GM19239 (cell line): ENCODE measurements at places on chromosomes 4 and X.
A peak's percentile ranks its signal among the peaks of the same experiment; 100 is the strongest.

- no peak for DNase-seq
Measured at GRCh38 chrX:153562546-153562945, 36.4 kb downstream of the CCNQ start.

DNA sequence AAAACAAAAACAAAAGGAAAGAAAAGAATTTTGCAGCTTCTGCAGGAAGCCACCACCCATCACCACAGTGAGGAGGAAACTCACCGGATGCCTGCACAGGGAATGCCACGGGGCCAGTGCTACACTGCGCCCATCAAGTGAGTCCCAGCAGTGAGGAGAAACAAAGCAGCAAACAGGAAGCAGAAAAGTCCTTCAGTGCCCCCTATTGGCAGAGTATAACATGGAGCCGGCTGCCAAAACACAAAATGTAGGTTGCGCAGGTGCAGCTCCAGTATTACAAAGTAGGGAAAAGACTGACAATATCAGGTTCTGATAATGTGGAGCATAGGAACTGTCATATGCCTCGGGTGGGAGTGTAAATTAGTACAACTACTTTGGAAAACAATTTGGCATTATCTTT lies 23.3 kb upstream of the SCML2 start:
- DNase-seq, result no peak

- DNase-seq, result peak; percentile 1
Measured at GRCh38 chrX:97039363-97040029, 155.8 kb downstream of the RPA4 start.

GRCh38 chr4:109155682-109156283 lies 146.7 kb downstream of the COL25A1 start:
- no peak for DNase-seq

DNA sequence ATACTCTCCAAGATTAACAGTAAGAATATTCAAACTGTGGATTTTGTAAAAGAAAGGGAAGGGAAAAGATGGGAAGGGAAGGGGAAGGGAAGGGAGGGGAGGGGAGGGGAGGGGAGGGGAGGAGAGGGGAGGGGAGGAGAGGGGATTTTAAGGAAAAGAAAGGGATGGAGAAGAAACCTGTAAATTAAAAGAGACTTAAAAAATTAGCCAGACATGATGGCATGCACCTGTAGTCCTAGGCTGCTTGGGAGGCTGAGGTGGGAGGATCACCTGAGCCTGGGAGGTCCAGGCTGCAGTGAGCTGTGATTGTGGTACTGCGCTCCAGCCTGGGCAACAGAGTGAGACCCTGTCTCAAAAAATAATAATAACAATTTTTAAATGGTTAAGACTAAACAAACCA lies 83.7 kb downstream of the USP46 start:
- no peak for DNase-seq

DNA sequence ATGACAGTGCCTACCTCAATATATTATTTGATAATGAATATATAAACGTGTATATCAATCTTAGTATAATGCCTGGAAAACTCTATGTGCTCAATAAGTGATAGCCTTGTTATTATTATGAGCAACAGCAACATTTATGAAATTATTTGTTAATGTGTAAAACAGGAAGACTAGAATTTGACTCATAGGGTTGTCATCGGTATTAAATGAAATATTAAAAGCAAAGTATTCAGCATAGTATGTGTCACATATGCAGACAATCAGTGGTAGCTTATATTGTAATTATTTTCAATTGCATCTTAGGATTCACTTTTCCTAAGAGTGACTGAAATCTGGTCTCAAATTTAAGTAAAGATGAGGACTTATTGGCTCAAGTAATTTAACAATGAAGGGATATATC lies 24.6 kb downstream of the SPANXD start:
- DNase-seq, result no peak

- DNase-seq, result no peak
Measured at GRCh38 chr4:37719021-37719420, 32.8 kb upstream of the RELL1 start.

DNA sequence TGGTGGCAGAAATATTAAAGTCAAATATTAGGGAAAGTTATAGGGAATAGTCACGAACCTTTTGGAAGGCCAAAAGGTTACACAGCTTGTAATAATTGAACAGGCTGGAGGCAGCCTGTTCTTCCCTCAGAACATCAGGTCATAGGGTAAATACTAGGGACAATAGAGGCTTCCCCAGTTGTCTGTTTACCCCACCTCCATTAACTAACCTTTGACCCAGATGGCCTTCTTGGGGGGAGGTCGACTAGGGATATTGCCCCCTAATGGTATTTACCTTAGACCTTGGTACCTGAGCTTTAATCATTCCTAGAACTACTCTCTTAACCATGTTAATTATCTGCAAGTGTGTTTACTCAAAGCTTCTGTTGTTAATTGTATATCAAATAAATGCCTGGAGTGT lies 26.0 kb downstream of the C4orf17 start:
- DNase-seq, result no peak

DNA sequence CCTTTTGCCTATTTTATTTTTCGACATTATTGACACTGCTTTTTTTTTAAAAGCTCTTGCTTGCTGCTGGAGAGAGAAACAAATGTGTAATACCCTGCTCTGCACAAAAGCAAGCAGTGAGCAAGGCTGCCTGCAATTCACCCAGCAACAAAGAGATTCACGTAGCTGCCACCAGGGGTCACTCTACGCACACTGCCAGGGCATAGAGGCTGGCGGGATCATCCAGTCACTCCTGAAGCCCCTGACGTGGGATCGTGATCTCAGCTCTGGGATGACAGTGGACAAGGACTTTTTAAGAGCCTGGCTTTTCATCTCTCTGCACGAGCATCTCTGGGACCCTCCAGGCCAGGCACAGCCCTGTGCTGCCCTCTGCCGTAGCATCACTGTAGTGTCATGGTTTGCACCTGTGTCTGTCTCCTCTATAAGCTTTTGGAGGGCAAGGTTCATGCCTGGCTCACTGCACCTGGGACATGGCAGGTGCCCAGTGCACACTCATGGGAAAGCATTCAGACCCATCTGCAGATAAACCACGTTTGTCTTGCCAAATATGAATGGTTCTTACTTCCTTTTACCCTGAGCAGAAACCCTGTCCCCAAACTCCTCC lies 19.8 kb downstream of the C4orf50 start:
- DNase-seq, result peak; percentile 75

- DNase-seq, result no peak
Measured at GRCh38 chrX:69307756-69308155, 142.5 kb upstream of the PJA1 start.

- DNase-seq, result no peak
Measured at GRCh38 chr4:7818399-7818911, 121.2 kb downstream of the AFAP1 start.

GRCh38 chr4:106245176-106245575 lies 70.8 kb downstream of the TBCK start:
- DNase-seq, result no peak

DNA sequence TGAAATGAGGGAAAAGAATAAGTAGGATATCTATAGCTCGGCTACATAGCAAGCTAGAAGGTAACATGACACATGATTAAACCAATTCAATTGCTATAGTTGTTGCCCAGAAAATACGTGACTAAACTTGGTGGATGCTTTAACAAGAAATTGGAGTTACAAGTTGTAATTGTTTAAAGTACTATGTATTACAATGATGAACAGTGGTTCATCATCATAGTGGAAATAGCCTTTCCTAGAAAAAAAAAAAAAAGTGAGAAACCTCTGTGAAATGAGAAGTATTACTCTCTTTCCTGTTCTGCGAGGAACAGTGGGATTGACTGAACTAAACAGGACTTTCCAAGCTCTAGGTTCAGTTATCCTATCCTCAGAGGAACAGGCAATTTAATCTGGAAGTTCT lies 209.7 kb upstream of the KLF3 start:
- DNase-seq, result no peak

DNA sequence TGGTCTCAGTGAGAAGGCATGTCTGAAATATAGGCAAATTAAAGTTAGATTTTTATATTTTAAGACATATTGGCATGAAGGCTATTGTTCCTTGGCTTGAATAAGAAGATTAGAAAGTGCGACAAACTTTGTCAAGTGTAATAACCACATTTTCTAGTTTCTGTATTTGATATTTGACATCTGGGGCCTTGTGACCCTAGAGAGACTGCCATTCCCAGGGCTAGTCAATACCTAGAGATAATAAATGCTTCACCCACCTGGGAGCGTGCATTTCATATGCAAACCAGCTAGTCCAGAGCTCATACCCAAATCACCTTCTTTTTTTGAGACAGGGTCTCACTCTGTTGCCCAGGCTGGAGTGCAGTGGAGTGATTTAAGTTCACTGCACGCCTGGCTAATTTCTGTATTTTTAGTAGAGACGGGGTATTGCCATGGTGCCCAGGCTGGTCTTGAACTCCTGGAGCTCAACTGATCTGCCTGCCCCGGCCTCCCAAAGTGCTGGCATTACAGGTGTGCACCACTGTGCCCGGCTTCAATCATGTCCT lies 62.6 kb downstream of the COQ2 start:
- no peak for DNase-seq

DNA sequence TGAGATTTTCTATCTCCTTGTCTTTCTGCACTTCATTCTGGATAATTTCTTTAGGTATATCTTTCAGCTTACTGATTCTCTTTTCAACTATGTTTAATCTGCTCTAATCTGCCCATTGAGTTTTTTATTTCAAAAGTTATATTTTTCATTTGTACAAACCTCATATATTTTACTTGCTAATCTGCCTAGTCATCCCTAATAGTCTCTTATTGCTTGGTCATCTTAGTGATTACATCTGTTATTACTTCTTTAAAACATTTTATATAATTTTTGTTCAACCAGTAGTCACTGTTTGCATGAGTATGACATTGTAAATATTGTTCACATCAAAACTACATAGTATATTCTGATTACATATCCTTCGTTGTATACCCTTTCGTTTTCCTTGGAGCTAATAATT lies 32.4 kb downstream of the KANTR start:
- no peak for DNase-seq

GRCh38 chr4:1356181-1356998 lies 9.4 kb downstream of the UVSSA start:
- peak; percentile 69 for DNase-seq

- no peak for DNase-seq
Measured at GRCh38 chrX:38961936-38962335, 160.7 kb downstream of the MID1IP1 start.

DNA sequence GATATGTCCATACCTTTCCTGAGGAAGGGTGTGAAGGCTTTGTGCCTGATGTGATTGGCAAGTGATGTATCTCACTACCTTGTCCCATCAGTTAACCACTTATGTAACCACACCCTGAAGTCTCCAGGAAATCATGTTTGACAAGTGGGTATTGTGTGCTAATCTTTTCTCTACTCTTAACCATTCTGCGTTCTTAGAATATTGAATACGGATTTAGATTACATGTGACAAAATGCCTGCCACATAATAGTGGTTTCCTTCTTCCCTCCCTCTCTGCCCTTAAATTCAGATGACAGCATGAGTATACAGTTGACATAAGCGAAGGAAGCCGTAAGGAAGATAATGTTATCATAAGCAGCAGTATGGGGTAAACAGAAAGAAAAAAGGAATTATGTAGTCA lies 108.4 kb downstream of the KLHL8 start:
- DNase-seq, result no peak

GRCh38 chr4:147717878-147718277 lies 14.0 kb upstream of the ARHGAP10 start:
- DNase-seq, result no peak

DNA sequence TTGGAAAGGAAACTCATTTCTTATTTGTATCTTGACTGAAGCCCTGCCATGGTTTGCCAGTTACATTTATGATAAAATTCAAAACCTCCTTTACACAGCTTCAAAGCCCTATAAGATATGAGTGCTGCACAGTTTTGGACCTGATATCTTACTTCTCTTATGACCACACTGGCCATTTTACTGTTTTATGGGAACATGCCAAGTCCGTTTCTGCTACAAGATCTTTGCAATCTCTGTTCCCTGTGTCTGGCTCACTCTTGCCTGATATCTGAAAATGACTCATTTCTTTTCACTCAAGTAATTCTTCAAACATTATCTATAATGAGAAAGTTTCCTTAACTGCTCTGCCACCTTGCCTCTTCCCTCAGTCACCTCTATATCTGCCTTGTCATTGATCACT lies 247.3 kb downstream of the SPOCK3 start:
- no peak for DNase-seq

- DNase-seq, result no peak
Measured at GRCh38 chr4:83779103-83780052, 243.5 kb downstream of the GPAT3 start.

DNA sequence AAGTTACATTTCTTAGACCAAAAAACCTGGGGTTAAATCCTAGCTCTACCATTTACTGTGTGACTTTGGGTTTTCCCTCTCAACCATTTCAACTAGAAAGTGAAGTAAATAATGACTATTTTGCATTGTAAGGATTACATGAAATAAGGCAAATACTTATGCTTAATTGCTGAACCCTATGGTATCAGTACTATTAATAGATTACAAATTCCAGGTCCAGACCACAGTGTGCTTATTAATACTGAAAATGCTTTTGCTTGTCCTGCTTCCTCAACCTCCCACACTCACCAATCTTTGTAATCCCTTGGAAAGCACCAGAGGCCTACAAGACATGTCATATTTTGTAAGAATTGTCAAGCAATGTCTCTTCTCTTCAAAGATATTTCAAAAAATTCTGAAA lies 456.5 kb downstream of the SPOCK3 start:
- no peak for DNase-seq

GRCh38 chr4:150212927-150213326 lies 134.7 kb downstream of the DCLK2 start:
- DNase-seq, result no peak

- DNase-seq, result no peak
Measured at GRCh38 chrX:39724544-39724943, 373.2 kb downstream of the BCOR start.

DNA sequence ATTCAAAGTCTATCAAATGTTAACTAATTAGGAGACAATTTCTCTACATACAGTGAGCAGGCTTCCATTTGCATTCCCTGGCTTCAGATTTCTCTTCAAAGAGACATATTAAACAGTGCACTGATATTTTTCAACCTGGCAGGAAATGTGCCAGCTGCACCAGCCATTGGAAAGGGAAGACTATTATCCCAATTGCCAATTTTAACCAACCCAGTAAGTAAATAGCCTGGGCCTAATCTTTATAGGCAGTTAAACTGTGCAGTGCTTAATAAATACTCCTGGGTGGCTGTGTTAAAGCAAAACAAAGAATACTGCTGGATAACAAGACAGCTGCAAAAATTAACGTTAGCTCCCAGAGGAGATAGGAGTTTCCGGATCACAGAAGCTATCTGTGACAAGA lies 111.9 kb upstream of the GALNT7 start:
- no peak for DNase-seq

- no peak for DNase-seq
Measured at GRCh38 chr4:114420069-114420468, 178.5 kb upstream of the UGT8 start.

DNA sequence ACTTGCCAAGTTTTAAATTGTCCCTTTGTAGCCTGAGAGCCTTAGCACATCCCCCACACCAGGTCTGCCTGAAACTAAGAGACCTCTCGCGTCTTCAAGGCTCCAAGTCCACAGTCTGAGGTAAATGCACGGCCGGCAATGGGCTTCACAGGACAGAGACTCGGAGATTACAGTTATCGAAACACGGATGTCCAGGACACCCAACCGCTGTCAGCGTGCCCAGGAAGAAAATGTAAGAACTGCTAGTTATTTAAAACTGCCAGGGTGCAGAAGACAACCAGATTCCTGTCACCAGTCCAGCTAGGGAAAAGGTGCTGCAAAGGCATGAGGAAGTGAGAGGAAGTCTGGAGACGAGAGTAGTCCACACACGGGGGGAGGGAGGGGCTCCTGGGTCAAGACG lies 28.9 kb downstream of the ZNF827 start:
- no peak for DNase-seq
